ENCODE measurements at places on chromosomes 6 and 20. TPM values are rescaled to one million over a fixed set of nuclear protein-coding genes. Genes with fewer than 3 reads are reported as not detected.

Gene MUC21
- 0.11 TPM for total RNA-seq

Gene TMC2
- not detected for total RNA-seq

Gene PCED1A
- 41.1 TPM for total RNA-seq

Gene SLC22A7
- not detected for total RNA-seq

Gene SALL4
- total RNA-seq: 1.8 TPM

Gene RSPO3
- total RNA-seq: 9.5 TPM

Gene PKIB
- 19.4 TPM for total RNA-seq

Gene TNFRSF21
- total RNA-seq: 16.4 TPM

Gene MRS2
- total RNA-seq: 41.1 TPM

Gene MSH5
- 16.5 TPM for total RNA-seq

Gene NR2E1
- 48.3 TPM for total RNA-seq

Gene ATP6V1G2
- 19.2 TPM for total RNA-seq

Gene NKX2-4
- total RNA-seq: not detected

All from camera-type eye (tissue), 1 donor.